Ammon's horn (tissue), 1 donor: ENCODE measurements at places on chromosomes 1 and 21.

GRCh38 chr1:101388904-101389546 lies 152.2 kb downstream of the S1PR1 start:
- no peak for DNase-seq

DNA sequence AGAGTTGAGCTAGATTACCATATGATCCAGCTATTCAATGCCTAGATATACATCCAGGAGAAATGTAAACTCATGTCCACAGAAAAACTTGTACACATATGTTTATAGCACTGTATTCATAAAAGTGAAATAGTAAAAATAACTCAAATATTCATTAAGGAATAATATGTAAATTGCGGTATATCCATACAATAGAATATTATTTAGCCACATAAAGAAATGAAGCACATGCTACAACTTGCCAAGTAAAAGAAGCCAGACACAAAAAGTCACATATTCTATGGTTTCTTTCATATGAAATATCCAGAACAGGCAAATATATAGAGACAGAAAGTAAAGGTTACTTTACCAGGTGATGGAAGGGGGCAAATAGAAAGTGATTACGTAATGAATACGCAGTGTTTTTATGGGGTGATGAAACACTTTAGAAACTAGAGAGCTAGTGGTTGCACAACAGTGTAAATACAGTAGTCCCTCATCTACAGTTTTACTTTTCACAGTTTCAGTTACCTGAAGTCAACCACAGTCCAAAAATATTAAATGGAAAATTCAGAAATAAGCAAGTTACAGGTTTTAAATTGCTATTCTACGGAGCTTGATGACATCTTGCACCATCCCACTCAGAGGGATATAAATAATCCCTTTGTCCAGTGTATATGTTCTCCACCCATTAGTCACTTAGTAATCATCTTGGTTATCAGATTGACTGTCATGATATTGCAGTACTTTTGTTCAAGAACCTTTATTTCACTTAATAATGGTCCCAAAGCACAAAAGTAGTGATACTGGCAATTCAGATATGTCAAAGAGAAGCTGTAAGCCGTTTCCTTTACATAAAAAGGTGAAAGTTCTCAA lies 62.3 kb downstream of the ZNF644 start:
- no peak for DNase-seq

DNA sequence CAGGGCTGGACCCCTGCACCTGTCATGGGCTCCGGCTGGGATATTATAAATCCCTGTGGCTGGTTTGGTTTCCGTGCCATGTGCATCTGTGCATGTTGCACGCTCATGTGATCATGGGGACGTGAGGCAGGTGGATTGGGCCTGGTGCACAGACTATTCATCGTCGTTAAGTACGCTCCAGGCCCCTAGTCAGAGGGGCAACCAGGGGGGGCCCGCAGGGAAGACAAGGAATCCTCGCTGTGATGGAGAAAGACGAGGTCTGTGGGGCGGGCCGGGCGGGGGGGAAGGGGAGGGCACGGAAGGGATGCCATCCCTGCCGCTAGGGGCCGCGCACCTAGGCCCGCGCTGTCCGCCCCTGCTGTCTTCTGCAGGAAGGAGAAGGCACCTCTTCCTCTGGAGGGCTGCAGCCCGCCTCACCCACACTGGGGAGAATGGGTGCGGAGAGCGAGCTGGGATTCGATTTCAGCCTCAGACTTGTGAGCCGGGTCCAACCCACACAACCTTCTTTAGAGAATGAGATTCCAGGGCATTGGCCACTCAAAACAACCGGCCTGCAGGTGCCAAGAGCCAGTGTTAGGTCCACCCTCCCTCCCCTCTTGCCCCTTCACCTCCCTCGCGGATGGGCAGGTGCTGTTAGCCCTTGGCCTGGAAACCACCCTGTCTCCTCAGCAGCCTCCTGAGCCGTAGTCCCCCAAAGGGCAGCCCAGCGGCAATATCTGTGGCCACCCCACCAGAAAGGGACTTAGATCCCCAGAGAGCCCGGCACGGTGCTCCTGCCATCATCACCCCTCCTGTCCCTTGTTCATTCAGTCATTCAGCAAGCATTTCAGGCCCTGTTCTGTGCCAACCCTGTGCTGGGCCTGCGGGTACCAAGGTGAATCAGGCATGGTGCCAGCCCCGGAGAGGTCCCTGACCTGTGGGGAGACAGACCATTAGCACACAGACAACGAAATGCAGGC lies 950 bp upstream of the LRP8 start:
- DNase-seq, result no peak

GRCh38 chr1:35605071-35605866 lies 32.2 kb downstream of the TFAP2E start:
- no peak for DNase-seq

DNA sequence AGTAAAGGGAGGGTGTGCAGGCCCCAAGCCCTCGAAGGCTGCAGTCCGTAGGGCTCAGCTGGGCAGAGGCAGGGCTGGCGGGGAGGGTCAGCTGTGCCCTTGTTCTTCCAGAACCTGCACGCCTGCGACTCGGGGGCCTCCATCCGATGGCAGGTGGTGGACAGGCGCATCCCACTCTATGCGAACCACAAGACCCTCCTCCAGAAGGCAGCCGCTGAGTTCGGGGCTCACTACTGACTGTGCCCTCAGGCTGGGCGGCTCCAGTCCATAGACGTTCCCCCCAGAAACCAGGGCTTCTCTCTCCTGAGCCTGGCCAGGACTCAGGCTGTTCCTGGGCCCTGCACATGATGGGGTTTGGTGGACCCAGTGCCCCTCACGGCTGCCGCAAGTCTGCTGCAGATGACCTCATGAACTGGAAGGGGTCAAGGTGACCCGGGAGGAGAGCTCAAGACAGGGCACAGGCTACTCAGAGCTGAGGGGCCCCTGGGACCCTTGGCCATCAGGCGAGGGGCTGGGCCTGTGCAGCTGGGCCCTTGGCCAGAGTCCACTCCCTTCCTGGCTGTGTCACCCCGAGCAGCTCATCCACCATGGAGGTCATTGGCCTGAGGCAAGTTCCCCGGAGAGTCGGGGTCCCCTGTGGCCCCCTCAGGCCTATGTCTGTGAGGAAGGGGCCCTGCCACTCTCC lies 13.6 kb upstream of the LRRC3 start:
- no peak for DNase-seq

DNA sequence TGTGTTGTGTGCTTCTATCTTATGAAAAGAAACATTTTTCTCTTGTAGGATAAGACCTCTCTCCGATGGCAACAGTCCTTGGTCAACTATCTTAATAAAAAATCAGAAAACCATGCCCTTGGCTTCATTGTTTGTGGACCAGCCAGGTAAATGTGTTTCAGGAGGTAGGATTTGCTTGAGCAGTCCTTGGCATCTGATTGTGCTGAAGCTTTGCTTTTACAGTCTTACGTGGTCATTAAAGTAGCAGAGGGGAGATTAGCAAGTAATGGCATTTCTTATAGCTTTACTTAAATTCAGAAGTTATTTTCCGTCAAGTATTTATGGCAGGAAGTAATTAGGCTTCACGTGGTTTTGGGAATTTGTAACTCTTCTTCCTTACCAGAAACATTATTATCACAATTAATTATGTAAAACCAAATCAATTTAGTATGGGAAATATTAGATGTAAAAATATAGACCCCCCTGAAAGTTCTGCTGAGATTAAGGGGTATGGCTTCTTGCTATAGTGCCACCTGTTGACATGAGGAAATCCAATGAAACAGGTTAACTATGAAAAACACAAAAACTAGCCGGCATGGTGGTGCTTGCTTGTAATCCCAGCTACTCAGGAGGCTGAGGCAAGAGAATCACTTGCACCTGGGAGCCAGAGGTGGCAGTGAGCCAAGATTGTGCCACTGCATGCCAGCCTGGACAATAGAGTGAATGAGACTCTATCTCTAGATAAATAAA lies 49.0 kb downstream of the MAP3K21 start:
- DNase-seq, result no peak

- no peak for DNase-seq
Measured at GRCh38 chr1:58149271-58149812, 397.2 kb downstream of the OMA1 start.

- DNase-seq, result no peak
Measured at GRCh38 chr1:162717548-162718184, 72.8 kb upstream of the HSD17B7 start.

DNA sequence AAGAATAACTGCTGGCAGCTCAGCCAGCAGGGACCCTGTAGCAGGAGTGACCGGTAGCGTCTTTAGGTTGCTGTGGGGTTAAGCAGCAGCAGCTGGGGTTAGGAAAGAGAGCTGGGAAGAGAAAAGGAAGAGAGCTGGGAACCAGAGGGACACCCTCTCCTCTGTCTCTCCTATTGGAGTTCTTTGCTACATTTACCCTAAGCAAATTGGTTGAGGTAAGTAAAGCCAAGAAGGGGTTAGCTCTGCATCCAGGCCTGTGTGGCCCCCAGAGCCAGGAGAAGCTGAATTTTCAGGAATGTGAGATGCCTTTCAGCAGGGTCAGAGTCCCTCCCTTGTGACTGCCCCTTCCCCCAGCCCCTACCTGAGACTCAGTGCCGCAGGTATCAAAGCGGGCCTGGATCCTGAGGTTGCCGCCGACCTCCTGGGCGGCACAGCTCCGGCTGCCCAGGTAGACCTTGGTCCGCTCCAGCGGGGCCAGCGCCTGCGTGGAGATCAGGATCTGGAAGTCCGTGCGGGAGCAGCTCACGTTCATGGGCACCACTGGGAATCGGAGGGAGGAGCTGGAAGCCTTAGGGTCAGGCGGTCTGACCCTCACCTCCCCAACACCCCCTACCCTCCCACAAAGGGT lies 16.4 kb downstream of the CDCP2 start:
- no peak for DNase-seq

DNA sequence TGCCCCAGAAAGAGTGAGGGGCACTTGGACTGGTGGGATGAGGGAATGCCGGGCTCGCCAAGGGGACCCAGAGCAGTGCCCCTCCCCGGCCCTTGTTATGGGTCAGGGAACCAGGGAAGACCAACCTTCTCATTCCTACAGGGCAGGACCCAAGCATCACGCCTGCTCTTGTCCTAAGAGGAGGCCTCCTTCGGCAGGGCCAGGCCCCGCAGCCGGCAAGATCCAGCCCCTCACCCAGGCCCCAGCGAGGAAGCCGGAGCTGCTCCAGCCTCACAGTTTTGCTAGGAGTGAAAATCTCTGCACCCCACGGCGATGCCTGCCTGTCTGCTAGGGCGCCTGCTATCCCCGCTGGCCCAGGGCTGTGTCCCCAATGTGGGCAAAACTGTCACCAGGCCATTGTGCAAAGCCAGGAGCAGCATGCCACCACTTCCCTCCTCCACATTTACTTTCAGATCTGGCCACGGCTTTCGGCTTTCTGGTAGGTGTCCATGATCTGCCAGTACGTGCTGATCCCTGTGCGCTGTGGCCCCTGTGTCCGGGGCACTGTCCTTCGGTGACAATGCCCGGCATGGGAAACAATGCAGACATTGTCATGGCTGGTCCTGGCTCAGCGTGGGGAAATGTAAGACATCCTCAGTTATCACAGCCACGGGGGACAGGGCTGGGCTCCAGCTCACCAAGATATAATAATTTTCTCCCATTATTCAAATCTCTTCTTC lies 9.6 kb downstream of the ACTRT2 start:
- peak; percentile 85 for DNase-seq

DNA sequence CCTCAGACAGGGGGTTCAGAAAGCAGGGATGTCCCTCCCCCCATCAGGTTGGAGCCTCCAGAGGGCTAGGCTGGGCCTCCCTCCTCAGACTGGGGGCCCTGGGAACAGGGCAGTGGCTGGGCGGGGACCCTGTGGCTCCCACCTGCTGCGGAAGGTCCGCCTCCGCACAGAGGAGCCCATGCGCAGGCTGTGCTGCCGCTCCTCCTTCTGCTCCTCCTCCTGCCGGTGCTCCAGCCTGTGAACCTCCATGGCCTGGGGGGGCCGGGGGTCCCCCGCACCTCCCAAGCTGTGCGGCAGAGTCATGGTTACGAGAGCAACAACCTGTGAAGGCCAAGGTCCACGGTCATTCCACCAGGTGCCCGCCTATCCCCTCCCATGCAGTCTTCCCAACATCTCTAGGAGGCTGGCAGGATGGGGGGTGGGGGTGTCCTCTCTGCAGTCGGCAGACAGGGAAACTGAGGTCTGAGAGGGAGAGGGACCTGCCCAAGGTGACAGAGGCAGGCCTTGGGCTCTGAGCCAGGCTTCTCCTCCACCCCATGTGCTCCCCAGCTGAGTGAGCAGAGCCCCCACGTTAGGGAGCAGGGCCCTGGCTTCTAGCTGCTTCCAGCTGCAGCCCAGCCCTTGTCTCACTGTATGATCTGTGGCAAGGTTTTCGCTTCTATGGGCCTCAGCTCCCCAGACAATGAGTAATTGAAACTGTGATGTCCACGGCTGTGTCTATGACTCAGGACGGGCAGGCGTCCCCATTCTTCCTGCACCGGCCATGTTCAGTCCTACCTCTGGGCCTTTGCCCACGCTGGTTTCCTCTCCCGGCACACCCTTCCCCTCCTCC lies 3.4 kb downstream of the MYOM3 start:
- no peak for DNase-seq

DNA sequence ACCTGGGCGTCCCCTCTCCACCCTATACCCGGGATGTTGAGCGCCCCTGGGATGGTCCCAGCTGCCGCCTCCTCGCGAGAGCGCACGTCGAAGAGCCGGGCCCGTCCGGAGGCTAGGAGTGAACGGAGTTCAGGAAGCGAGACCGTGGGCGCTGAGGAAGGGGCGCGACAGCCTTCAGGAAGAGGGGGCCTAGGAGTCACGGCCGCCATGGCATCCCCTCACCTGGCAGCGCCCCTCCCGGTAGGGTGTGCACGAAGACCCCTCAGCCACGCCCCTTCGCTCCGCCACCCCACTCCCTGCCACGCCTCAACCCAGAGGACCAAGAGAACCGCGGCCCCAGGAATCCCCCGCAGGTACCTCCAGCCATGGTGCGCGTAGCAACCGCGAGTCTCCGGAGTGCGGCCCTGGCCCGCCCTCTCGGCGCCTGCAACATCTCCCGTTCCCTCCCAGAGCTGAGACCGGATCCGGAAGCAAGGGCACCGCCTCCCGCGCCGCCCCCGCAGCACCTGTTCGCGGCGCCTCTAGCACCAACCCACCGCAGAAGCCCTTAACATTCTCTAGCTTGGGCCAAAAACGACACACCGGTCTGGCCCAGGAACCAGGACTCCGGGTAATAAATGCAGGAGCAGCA lies at the start of gene TSTD1:
Gene TSTD1, minus strand, starts transcription at position 442 of the 631 bp plus-strand sequence. Its CDS starts 75 bp downstream, at position 367.
- DNase-seq, result peak; percentile 61

GRCh38 chr1:43438953-43439581 lies 14.7 kb downstream of the HYI start:
- no peak for DNase-seq

GRCh38 chr1:114033216-114033706 lies 54.0 kb downstream of the OLFML3 start:
- DNase-seq, result no peak

- DNase-seq, result no peak
Measured at GRCh38 chr1:76640092-76640491, 227.2 kb upstream of the ST6GALNAC5 start.

DNA sequence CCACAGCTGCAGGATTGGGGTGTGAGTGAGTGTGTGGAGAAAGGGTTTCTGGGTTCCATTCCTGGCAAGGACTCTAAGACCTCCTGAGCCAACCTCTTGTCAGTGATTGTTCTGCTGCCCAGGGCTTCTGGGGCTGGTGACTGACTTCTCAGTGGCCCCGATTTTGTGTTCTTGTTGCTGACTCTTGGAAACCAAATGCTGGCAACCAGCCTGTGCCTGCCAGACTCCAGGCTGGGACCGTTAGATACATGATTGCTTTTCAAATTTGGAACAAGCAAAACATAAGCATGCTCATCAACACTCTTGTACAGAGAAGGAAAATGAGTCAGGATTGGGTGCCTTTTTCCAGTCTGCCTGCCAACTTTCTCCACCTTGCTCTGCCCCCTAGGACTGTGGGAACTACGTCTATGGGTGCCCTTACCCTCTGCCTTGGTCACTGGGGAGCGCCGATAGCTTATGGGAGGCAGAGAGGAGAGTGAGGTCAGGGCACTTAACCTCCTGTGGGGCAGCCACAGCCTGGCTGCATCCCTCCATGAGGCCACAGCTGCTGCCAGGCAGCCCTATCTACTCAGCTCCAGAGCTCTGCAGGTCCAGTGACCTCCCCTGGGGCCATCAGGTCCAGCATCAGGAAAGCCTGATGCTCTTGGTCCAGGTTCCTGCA lies 39.3 kb upstream of the EPS8L3 start:
- DNase-seq, result peak; percentile 74
